ENCODE measurements at places on chromosomes 1 and 21.

- DNase-seq: peak; percentile 56
Measured at GRCh38 chr1:155008015-155008941, 5.7 kb downstream of the ZBTB7B start.

- DNase-seq: no peak
Measured at GRCh38 chr1:26064553-26064952, 2.9 kb downstream of the TRIM63 start.

- DNase-seq: no peak
Measured at GRCh38 chr21:44471996-44472395, 16.7 kb downstream of the LRRC3 start.

DNA sequence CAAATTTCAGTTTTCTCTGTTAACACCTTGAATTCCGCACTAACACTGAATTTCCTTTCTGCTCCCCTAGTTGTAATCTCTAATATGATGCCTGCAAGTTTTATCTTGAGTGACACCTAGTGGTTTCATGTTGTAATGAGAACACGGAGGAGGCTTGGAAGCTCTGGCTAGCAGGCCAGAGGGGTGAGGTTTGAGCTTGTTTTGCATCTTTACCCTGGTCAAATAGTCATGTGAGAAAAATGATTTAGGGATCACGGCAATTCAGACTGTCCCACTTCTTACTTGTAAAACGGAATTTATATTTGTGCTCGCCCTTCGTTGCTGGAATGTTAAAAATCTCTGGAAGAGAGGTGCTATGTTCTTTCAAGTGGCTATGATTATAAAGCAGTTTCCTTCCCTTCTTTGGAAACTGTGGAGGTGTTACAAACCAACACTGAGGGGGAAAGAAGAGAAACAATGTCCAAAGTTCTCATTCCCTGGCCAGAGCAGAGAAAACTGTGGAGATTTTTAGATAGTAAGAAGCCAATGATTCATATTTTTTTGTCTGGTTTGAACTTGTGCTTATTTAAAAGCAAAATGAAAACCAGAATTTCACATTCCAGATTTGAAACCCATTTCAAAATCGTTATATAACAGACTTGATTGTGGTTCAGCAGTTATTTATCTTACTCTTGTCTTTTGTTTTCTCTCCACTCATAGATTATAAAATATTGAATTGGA, 5.3 kb upstream of the MROH9 start:
- DNase-seq: peak; percentile 74

DNA sequence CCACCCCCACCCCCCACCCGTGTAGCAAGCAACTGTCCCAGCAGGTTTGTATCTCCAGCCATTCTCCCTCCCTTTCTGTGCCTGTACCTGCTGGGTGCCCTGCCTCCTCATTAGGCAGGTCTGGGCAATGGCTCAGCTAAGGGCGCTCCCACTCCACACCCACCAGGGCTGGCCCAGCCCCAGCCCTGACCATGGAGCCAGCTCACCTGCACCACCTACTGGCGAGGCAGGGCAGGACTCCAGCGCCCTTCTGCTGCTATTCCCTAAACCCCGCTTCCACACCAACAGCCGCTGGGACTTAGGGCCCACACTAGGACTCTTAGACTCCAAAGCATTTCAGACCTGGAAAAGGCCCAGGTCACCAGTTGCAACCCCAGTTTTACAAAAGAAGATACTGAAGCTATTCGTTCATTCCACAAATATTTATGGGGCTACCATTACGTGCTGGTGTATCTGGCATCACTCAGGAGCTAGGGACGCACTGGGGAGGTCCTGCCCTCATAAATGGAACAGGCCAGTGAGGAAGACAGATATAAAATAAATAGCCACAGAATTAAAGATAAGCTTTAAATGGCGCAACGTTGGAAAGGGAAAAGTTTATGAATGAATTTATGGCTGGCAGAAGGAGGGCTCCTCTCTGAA, 24.0 kb downstream of the PGLYRP3 start:
- DNase-seq: peak; percentile 75

- DNase-seq: no peak
Measured at GRCh38 chr1:234647758-234648157, 37.8 kb upstream of the IRF2BP2 start.

DNA sequence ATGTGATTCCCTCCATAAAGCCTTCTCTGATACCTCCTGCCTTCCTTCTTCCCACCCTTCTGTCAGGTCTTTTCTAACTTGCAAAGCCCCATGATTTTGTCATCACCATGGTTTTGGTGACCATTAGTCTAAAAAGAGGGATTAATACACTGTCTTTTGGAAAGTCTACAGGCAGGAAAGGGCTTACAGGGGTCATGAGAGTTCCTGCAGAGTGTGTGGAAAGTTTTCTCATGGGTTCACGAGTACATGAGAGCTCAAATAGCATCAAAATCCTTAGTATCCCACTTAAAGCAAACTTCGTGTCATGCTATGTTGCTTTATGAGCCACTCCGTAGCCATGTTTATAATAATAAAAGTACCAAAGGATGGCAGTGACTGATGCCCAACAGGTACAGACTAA, 86.6 kb upstream of the BMP8A start:
- no peak for DNase-seq

- peak; percentile 11 for DNase-seq
Measured at GRCh38 chr1:248618878-248619277, 16.0 kb downstream of the OR2T11 start.

DNA sequence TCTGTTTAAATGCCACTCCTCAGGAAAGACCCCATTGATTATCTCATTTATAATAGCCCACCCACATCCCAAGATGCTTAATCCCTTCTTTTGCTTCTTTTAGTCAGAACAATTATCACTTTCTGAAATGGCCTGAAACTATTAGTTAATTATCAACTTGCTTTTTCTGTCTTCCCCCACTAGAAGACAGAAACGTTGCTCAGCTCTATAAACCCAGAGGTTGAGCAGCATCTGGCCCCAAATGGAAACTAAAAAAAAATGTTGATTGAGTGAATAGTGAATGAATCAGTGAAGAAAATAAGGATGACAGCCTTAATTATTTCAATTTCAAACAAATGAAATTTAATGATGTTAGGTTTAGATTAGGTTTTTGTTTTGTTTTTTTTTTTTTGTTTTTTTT, 38.2 kb upstream of the PIGC start:
- DNase-seq: no peak

- peak; percentile 51 for DNase-seq
Measured at GRCh38 chr21:42641311-42642218, 11.9 kb upstream of the PDE9A start.

DNA sequence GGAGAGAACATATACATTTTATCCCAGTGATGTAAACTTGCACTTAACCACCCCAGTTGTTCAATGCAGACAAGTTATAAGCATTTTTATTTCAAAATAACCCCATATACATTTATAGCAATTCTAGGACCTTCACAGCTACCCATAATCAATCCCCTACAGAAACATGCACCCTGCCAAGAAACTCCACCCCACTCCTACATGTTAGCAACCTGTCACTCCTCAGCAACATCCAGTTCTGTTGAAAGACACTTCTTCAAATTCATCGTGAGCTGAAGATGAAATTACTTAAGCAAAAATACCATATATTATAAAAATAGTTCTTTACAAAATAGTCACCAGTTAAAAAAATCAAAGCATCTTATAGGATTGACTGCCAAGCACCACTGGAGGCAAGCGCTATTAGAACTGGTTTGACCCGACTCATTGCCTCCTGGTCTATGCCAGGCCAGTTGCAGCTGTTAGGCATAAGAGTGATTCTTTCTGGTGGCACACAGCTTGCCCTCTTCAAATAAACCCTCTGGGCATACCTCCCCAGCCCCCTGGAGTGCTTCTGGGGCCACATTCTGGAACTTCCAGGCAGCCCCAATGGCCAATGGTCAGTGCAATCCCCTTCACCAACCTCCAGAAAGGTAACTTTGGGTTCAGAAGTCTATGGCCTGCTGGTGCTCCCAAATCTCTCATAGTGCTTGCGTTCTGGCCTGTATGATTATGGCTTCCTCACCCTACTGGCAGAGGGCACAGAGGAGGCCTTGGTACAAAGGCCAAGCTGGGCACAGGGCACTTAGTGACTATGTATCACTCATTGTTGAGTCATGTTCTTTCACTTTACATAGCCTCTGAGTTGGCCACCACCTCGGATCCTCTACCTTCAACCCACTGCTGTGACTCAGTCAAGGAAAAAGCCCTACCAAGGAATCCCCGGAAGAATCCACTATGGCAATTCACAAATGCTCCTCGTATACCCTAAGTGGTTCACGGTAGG, 72.2 kb upstream of the RALGPS2 start:
- no peak for DNase-seq

All from GM23338 (cell line).